AG04450 (cell line): ENCODE measurements at places on chromosomes 4 and X. TPM values are rescaled to one million over a fixed set of nuclear protein-coding genes. Genes with fewer than 3 reads are reported as not detected.

OTC gene
- polyA plus RNA-seq: not detected in 2 replicates

SNCA gene
- polyA plus RNA-seq: 2.5 and 2.9 TPM in 2 replicates

SHROOM4 gene
- polyA plus RNA-seq: 1.0 and 1.1 TPM in 2 replicates

ASMT gene
- not detected in 2 replicates for polyA plus RNA-seq

RTL9 gene
- polyA plus RNA-seq: 0.12 and 0.37 TPM in 2 replicates
